ENCODE measurements at places on chromosomes 16 and 17.
A peak's percentile ranks its signal among the peaks of the same experiment; 100 is the strongest.

DNA sequence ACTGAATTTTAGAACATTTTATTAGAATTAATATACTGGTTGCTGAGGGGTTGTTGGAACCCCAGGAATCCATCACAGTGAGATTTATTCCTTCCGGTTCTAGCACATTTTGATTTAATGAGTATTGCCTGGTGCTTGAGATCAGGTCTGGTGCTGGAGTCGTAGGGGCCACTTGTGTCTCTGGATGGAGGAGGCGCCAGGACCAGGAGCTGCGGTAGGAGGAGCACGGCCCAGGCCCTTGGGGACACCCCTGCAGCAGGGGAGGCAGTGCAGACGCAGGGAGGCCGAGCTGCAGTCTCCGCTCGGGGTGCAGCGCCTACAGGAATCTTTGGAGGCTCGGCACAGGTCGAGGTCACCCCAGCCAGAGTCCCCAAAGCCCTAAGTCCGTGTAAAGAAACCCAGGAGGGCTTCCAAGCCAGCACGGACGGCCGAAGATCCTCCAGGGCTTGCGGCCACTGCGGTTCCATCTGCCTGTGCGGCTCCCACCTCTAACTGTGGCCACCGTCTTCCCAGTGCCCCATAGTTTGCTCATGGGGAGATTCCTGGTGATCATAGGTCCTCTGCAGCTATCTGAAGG is 66.2 kb upstream of the CREBBP start:
- DNase-seq: no peak

GRCh38 chr17:9986754-9987382 is 81.8 kb upstream of the RCVRN start:
- DNase-seq: no peak

GRCh38 chr17:36493956-36494355 is 7.5 kb downstream of the ZNHIT3 start:
- no peak for DNase-seq

- no peak for DNase-seq
These were observed 17.5 kb upstream of the SPNS2 start for GRCh38 chr17:4480929-4481898.

GRCh38 chr17:58324056-58324408 is 4.6 kb downstream of the TSPOAP1 start:
- no peak for DNase-seq

DNA sequence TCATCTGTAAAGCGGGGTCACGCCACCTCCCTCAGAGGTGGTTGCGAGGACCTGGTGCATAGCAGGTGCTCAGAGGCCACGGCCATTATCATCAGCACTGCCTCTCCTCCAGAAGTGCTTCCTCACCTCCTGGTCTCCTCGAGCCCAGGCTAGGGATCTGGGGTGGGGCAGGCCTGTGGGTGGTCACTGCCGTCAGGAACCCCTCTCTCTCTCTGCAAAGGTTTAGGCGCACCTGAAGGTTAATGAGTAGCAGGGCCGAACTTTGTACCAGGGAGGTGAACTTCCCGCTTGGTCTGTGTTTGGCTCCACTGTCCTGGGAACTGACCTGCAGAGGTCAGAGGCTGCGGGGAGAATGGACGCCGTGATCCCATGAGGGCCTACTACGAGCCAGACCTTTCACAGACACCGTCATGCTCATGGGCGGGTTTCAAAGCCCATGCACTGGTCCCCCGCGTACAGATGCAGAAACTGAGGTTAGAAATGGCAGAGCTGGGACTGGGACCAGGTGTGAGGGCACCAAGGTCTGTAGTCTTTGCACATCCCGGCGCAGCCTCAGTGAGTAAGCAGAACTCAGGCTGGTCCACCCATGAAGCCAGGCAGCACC is 13.8 kb downstream of the JUP start:
- no peak for DNase-seq

DNA sequence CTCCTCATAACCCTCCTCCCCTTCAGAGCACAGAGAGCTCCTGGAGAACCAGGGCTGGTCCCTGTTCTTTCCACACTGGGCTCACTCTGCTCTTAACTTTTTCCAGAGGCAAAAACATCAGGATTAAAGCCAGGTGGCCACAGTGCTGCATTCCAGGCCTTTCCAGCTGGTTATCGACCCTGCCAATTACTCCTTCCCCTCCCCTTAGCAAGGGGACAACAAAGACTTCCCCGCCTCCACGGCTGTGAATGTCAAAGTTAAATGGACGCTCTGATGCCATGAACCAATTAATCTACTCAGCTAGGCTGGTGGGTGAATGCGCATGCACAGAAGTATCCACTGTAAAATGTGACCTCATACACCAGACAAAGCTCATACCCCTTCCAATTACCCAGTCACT is 23.1 kb downstream of the ACLY start:
- no peak for DNase-seq

GRCh38 chr16:79751471-79752184 is 151.1 kb upstream of the MAF start:
- DNase-seq: no peak

DNA sequence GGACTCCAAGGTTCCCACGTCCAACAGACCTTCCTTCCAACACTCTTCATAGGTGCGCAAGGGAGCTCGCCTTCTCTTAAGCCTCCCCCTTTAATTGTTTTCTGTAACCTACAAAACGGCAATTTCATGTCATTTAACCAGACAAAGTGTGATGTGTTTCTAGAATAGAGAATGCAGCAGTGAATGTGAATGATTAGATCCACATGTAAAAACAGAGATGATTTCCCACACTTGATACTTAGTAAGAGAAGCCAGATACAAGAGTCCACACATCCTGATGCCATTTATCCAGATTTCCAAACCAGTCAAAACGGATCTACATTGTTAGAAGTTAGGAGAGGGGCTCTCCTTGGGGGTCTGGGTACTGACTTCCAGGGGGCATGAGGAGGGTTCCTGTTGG is 89.3 kb downstream of the IRF8 start:
- DNase-seq: no peak

- DNase-seq: no peak
These were observed 569 bp downstream of the PRSS21 start for GRCh38 chr16:2817340-2818271.

GRCh38 chr17:29349409-29349808 is 40.8 kb upstream of the TAOK1 start:
- DNase-seq: no peak

GRCh38 chr16:15855704-15856003 is 1.2 kb downstream of the MYH11 start:
- DNase-seq: no peak

GRCh38 chr16:57575468-57576277 is 33.2 kb downstream of the ADGRG5 start:
- no peak for DNase-seq

DNA sequence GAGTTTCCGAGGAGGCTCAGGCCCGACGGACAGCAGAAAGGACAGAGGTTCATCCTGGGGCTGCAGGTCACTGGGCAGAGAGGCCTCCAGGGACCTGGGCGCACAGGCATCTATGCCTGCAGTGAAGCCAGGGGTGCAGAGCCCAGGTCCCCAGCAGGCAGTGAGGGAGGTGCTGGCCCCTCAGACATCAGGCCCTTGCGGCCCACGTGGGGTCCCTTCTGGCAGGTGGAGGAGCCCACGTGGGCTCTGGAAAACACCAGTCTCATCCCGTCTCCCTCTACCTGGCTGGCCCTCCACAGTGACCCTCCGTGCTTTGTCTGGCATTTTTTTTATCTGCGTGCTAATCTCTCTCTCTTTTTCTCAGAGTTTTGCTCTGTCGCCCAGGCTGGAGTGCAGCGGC is 36.5 kb downstream of the ENGASE start:
- DNase-seq: no peak

- no peak for DNase-seq
These were observed 1.3 kb upstream of the CENPV start for GRCh38 chr17:16354585-16354984.

DNA sequence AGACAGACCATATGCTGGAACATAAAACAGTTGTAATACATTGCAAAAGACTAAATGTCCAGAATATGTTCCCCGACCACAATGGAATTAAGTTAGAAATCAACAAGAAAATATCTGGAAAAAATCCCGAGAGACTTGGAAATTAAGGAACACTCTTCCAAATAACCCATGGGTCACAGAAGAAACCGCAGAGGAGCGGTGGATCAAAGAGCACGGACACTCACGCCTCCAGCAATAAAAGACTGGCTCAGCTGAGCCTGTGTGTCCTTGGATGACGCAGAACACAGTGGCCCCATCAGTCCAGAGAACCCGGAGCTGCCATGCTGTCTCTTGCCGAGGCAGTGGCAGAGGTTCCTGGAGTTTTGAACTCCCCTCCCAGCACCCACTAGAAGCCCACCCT is 30.9 kb upstream of the FOXF1 start:
- no peak for DNase-seq

- peak; percentile 46 for DNase-seq
These were observed 73.3 kb downstream of the ABCC12 start for GRCh38 chr16:48082516-48082915.

DNA sequence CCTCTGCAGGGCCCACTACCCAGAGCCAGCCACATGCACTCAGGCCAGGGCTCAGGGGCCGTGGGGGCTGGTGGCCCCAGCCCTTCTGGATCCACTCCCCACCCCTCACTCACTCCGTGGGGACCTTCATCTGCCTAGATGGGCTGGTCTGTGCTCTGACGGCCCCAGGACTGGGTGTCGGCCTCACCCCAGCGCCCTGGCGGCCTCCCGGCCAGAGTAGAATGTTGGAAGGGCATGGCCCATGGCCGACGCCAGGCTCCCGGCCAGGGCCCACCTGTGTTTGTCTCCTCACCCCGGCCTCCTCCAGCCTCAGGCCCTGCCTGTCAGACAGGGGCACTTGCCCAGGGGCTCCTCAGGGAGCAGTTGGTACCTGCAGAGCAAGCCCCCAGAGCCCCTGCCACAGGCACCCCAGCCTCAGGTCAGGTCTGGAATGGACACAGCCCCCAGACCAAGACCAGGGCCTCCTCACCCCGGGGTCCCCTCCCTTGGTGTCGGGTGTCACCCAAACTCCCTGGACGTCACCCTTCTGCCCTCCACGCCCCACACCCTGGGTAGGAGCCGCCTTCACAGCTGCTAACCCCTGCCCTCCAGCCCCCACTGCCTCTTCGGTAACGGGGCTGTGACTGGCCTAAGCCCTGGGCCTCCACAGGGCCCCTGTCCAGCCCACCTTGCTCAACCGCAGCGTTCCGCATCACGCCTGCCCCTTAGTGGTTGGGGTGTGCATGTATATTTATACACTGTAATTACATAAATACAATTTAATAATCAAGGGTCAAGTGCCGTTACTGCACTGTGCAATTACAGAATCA is 3.0 kb upstream of the CDH15 start:
- no peak for DNase-seq

GRCh38 chr16:83791916-83792315 is 15.9 kb upstream of the HSBP1 start:
- DNase-seq: no peak

DNA sequence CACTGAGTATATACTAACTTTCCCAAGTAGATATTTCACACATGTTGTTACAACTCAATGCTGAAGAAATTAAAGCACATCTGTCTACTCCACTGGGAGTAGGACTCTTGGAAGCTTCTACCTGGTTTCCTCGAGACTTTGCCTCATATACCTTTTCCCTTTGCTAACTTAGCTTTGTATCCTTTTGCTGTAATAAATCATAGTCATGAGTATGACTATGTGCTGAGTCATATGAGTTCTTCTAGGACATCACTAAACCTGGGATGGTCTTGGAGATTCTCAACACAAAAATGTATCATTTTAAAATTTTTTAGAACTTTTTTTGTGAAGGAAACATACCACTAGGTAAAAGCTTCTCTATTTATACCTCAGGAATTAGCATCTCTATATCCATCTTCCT is 39.8 kb downstream of the ABCA5 start:
- no peak for DNase-seq

GRCh38 chr17:65054602-65055001 is 1.9 kb downstream of the GNA13 start:
- DNase-seq: no peak

- DNase-seq: no peak
These were observed 39.0 kb downstream of the CUEDC1 start for GRCh38 chr17:57915985-57916757.

GRCh38 chr16:12300945-12301500 is 324.5 kb downstream of the SNX29 start:
- no peak for DNase-seq

GRCh38 chr17:59558039-59558438 is 7.4 kb upstream of the DHX40 start:
- no peak for DNase-seq

DNA sequence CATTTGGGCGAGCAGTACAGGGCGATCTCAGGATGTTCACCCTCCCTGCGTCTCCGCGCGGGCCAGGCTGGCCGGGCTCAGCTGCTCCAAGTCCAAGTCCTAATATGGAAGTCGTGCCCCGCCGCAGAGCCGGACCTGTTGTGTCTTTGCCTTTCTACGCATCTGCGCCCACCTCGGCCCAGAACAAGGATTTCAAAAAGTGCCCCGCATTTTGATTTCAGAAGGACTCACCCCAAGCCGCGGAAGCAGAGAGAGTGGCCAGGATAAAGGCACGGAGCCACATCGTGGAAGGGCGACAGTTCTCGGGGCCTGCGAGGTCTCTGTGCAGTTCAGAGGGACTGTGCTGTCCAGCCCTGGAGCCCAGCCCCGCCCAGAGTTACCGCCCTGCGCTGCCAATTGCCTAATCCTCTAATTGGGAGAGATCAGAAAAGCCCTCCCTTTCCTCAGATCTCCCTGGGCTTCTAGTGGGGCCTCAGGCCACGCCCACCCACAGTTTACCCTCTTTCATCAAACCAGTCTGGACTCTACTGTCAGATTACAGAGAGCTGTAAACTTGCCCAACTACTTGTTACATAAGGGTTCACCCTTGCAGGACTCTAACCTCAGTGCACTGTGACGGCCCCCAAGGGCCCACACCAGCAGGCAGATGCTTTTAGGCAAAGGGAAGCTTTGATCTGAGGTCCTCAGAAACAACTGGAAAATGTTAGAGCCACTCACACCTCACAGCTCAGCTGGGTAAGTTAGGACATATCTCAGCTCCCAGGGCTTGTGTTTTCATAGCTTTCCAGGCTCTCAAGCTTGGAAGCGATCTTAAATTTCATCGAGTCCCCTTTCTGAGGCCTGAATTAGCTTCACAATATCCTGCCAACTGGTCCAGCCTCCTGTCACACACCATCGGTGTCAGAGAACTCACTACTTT is at the start of gene CES1:
TSS of gene CES1 (minus strand) at position 324 of the 919 bp plus-strand sequence. CDS start at position 283, 41 bp downstream.
- no peak for DNase-seq

- no peak for DNase-seq
These were observed 52.5 kb upstream of the ERN1 start for GRCh38 chr17:64182325-64183012.

DNA sequence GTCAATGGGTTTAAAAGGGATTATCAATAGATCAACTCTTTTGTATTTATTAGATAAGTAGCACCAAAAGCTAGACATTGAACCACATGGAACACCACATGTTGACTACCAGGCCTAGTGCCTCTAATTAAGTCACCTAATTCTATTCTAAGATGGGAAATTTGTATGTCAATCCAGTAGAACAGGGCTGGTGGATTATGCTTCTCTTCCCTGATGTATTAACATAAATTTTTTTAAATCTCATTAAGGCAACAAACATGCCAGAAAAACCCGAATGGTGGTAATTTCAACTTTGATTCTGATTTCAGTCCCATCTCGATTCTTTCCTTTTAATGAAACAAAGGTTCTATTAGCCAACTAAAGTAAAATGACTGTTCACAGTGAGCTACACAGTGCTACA is 92.6 kb downstream of the KANSL1 start:
- DNase-seq: no peak

Measured in AG09309 (cell line).